ENCODE measurements at places on chromosomes 2 and 18.

DNA sequence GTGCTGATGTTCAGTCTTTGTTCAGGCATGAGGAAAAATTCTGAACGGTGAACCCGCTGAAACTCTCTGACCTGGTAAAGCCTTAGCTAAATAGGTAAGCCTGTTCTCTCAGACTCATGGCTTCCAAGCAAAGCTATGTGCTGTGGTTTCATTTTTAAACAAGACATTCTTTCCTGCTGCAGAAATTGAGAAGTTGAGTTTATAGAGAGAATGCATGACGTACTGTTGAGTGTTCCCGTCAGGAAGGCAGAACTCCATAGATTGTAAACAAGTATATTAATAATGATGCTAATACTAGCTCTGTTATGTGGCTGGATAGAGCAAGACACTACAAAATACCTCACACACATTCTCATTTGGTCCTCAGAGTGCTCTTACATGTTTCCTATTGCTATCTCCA lies 424.0 kb upstream of the CRIM1 start:
- no peak for DNase-seq

- no peak for DNase-seq
These were observed 413.7 kb upstream of the FSHR start for GRCh38 chr2:49567811-49568600.

GRCh38 chr18:13808294-13809042 lies 15.5 kb upstream of the MC5R start:
- no peak for DNase-seq

- no peak for DNase-seq
These were observed 80.6 kb upstream of the EML6 start for GRCh38 chr2:54642677-54643430.

DNA sequence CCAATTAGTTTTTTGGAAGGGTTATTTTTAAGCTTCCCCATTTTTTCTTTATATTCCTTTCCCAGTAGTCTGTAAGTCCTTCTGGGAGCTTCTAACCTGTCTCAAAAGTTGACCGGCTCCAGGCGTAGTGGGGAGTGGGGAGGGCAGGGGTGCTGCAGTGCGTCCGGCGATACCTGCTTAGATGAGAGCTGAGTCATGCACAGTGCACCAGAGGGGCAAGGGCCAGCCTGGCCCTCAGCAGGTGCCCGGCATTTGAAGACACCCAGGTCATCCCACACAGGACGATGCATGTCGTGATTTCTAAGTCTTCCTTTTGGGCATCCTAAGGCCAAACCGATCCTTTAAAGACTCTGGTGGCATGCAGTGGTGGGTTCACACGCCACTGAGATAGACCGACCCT lies 73.4 kb downstream of the TPO start:
- no peak for DNase-seq

Data from CD4-positive, alpha-beta T cell treated with Interleukin-17A for 1 hour (primary cell).